ENCODE measurements at places on chromosomes 12 and 14.

GRCh38 chr14:23694949-23695663 is 58.9 kb downstream of the DHRS2 start:
- DNase-seq, result no peak

DNA sequence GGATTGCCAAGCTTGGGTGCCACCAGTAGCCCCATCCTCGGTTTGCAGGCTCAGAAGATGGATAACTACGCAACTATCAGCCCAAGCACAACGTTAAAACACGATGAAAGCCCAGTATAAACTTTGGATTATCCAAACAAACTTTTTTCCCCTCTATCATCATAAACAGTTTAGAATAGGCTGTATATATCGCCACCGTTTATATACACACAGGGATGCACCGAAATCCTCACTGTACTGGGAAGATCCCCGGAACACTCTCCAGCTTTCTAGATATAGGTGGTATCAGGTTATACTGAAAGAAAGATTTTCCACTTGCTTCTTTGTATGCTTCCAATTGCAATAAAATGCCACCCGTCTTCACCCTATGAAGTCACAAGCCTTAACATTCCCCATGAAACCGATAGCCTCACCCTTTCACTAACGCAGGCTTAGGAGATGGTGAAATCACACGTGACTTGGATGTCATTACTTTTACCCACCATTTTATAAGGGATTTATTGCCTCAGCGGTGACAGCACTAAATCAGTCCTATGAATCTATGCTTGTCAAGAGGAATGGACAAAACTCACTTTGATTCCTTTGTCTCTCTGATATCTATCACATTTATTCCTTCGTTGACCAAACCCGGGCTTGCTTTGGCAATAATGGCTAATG is 207.6 kb upstream of the FOXN3 start:
- DNase-seq, result no peak

DNA sequence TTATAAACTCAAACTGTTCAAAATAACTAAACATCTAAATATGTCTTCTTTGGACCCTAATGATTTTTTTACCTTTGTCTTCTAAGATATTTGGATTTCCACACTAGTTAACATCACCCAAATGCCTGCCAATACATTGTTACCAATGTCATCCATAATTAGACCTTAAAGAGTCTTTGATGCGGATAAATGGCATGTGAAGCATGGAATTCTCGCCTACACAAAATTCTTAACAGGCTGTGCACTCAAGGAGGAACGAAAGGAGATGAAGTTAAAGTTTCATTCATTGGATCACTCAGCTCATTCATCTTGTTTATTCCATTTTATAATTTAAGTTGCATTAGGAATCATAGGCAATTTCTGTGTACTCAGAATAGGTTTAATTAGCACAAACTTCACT is 219.7 kb downstream of the ACSS3 start:
- DNase-seq, result no peak

GRCh38 chr14:23008831-23009230 is 1.1 kb downstream of the C14orf93 start:
- peak; percentile 8 for DNase-seq

- no peak for DNase-seq
These were observed 131.3 kb downstream of the SLC25A47 start for GRCh38 chr14:100454437-100454836.

DNA sequence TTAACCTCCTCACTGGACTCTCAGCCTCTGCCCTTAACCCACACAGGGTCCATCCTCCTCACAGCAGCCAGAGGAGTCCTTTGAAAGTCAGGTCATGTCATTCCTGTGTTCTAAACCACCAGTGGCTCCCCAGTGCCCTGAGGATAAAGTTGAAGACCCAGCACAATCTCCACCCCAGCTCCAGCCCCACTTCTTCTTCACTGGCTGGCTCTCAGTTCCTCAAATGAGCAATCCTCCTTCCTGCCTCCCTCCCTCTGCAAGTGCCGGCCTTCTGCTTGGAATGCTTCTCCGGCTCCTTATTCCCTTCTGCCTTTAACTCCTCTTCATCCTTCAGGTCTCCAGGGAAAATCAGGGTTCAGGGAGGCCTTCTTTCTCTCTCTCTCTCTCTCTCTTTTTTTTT is 32.0 kb upstream of the SPPL3 start:
- DNase-seq, result no peak

GRCh38 chr14:51605575-51605974 is 46.1 kb upstream of the FRMD6 start:
- no peak for DNase-seq

DNA sequence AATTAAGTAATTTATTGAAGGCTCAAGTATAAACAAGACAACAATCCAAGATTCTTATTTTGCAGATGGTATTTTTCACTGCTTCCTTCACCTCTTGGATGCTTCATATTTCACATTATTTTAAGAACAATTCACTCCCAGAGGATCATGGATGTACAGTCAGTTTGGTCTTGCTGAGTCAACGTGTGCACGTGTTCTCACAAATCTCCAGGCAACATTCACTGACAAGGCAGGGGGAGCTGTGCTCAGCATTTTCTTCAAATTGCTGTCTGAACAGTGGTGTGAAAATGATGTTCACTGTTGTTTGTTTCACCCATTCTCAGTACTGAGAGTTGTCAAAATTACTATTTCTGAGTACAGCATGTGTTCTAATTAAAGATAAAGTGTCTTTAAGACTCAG is 118.3 kb upstream of the SLC38A4 start:
- peak; percentile 76 for DNase-seq

DNA sequence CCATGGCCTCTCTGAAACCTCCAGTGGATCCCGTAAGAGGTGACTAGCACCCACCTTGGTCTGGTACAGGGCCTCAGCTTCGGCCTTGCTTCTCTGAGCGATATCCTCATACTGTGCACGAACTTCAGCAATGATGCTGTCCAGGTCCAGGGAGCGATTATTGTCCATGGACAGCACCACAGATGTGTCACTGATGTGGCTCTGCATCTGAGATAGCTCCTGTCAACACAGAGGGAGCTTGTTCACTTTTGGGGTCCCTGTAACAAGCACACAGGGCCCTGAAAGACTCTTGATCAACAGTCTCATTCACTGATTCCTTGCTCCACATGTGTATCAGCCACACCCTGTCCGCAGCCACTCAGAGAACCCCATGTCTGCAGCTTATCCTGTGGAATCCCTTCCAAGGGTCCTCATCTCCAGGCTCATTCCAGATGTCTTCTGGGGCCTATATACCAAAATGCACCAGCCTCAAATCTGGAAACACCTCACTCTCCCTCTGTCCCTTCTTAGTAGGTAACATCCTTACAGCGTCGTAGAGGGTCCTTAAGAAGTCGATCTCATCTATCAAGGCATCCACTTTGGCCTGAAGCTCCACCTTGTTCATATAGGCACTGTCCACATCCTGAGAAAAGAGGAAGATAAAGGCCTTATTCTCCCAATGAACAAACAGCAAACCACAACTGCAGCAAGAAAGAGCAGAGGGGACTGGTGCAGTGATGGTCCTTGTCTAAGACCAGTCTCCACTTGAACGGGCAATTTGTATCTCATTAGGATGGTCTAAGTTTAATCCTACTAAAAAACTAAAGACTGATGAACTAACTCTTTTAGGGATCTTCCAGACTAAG is 3.5 kb downstream of the KRT3 start:
- DNase-seq, result no peak

DNA sequence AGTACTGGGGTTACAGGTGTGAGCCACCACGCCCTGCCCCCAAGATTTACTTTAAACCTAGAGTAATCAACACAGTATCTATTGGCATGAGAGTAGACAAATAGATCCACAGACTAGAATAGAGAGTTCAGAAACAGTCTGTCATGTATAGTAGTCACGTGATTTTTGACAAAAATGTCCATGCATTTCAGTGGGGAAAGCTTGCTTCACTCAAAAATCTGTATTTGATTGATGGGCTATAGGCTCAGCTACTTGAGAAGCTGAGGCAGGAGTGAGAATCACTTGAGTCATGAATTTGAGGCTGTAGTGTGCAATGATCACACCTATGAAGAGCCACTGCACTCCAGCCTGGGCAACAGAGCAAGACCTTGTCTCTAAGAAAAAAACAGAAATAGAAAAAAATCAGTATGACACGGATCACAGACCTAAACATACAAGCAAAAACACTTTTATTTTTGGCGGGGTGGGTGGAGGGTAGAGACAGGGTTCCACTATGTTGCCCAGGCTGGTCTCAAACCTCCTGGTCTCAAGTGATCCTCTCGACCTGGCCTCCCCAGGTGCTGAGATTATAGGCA is 7.6 kb upstream of the ORAI1 start:
- DNase-seq, result no peak

DNA sequence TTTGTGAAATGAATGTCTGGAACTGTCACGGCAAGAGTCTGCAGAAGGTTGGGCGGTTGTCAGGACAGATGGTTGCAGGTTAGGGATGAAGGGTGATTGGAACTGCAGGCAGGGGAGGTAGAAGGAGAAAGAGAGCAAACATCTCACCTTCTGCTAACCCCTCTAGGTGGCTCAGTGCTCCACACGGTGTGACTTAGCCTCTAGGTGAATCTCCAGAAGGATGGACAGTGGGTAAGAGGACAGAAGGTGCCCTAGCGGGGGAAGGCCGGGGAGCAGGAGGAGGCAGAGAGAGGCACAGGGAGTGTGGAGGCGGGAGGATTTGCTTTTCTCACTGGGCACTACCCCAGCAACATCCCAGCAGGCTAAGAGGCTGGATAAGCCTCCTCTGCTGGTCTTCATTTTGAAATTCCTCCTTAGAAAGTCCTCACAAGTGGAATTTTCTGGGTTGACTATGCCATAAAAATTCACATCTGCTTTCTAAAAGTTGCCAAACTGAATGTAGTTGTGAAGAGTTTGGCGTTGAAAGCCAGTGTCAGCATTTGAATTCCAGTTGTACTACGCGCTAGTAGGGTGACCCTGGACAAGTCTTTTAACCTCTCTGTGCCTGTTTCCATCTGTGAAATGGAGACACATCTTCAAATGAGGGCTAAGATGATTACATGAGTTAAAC is 10.7 kb upstream of the GPR68 start:
- peak; percentile 31 for DNase-seq

- no peak for DNase-seq
These were observed 335.2 kb downstream of the BMP4 start for GRCh38 chr14:53621433-53621832.

DNA sequence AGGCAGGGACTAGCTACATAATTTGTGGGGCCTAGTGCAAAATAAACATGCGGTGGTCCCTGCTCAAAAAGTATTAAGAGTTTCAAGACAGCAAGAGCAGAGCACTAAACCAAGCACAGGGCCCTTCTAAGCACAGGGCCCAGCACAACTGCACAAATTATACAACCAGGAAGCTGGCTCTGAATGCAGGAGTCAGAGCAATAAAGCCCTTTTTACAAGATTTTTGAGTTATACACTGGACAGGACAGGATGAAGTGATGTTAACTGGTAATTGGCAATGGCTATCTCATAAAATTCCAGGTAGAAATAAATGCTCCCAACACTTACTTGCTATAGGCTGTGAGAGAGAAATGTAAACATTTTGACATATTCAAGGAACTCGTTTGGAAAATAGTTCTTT is 86.2 kb upstream of the GPHB5 start:
- no peak for DNase-seq

DNA sequence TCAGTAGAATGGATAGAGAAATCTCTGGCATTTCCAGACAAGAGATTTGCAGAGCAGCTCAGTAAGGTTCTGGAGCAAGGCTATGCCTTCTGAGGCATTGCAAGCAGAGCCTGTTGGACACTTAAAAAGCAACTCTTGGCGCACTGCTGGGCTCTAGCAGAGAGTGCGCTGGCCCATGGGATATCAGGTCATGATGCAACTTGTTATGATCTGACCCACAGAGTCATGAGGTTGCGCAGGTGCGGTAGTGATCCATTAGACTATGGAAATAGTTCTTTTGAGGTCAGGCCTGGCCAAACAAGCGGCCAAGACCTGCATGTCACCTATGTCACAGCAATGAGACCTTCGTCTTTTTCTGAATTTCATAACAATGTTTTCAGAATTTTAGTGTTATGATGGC is 168.6 kb downstream of the TMTC3 start:
- DNase-seq, result peak; percentile 14

GRCh38 chr12:56234746-56235436 is 5.0 kb downstream of the SLC39A5 start:
- no peak for DNase-seq

DNA sequence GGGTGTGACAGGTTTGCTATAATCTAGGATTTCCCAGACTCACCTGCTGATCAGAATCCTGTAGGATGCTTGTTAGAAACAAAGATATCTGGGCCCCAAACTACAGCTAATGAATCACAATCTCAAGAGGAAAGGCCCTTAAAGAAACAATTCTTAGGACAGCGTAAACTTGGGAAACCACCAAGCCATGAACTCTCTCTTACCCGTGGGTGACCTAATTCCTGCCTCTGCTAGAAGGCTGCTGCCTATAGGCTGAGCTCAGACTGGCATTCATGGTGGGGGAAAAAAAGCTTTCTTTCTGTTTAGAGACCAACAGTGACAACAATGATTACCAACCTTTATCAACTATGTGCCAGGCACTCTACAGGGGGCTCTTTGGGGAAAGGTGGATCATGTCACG is 213.9 kb upstream of the FKBP4 start:
- peak; percentile 15 for DNase-seq

DNA sequence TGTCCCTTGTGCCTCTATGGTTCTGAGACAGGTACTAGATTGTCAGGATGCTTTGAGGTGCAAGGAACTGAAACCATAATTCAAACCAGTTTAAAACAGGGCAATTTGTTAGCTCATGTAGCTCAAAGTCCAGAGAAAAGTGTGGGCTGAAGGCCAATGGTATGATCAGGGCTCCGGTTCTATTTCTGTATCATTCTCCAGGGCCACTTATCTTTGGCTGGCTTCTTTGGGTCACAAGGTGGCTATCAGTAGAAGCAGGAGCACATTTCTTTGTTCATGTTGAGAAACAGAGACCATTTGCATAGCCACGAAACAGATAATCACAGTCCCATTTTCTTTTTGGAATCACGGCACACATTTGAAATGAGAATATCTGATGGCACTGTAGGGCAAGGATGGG is 294.9 kb downstream of the ETNK1 start:
- no peak for DNase-seq

DNA sequence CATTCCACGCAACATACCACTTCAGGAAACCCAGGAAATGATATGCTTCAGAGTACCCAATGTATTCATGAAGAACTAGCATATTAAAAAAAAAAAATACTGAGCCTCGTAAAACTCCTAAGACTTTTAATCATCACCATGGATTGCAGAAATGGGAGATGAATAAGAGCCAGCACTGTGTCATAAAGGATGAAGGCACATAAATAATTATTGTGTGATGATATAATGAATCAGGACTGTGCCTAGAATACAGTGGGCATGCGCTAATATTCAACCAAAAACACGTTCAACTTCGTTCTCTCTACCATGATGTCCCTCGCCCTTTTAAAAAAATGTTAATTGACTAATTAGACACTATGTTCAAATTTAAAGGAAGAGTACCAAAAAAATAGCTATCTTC is 68.7 kb downstream of the CIT start:
- DNase-seq, result peak; percentile 14

- DNase-seq, result no peak
These were observed 321.2 kb downstream of the RAD51B start for GRCh38 chr14:68140806-68141205.

- peak; percentile 24 for DNase-seq
These were observed 7.2 kb downstream of the TPCN1 start for GRCh38 chr12:113228394-113229028.

All from fibroblast of the aortic adventitia (primary cell).